Posterior cingulate gyrus (tissue), 11 donors: ENCODE measurements at places on chromosomes 11 and 22.

DNA sequence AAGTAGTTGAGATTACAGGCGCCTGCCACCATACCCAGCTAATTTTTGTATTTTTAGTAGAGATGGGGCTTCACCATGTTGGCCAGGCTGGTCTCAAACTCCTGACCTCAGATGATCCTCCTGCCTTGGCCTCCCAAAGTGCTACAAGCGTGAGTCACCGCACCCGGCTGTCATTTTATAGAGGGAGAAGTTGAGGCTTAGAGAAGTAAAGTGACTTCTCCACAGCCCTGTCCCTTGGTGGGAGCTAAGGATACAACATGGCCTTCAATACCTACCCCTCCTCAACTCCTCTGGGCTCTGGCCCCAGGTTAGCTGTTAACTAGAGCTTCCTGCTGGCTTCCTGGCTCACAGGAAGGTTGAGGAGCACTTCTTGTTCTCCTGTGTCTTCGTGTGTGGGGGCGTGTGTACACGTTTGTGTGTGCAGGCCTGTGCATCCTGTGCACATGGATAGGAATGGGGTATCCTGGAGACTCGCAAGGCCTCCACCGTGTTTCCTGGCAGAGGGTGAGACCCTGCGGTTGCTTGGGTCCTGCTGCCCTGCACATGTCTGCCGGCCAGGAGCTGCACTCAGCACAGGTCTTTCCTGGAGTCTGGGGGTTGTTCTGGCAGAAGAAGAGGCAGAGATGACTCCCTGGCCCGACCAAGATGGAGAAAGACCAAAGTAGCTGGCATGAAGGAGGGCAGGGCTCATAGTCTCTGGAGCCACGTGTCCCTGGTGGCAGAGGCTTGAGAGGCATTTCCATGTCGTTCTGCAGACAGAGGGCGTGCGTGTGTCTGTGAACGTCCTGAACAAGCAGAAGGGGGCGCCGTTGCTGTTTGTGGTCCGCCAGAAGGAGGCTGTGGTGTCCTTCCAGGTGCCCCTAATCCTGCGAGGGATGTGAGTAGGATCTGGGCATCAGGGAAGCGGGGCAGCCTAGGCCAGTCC lies 2.4 kb downstream of the SIDT2 start:
- DNase-seq, result peak; percentile 71

- no peak for DNase-seq
These were observed 343.1 kb upstream of the SYN3 start for GRCh38 chr22:33401291-33401690.

- DNase-seq, result no peak
These were observed 42.2 kb upstream of the CD44 start for GRCh38 chr11:35096723-35097122.

DNA sequence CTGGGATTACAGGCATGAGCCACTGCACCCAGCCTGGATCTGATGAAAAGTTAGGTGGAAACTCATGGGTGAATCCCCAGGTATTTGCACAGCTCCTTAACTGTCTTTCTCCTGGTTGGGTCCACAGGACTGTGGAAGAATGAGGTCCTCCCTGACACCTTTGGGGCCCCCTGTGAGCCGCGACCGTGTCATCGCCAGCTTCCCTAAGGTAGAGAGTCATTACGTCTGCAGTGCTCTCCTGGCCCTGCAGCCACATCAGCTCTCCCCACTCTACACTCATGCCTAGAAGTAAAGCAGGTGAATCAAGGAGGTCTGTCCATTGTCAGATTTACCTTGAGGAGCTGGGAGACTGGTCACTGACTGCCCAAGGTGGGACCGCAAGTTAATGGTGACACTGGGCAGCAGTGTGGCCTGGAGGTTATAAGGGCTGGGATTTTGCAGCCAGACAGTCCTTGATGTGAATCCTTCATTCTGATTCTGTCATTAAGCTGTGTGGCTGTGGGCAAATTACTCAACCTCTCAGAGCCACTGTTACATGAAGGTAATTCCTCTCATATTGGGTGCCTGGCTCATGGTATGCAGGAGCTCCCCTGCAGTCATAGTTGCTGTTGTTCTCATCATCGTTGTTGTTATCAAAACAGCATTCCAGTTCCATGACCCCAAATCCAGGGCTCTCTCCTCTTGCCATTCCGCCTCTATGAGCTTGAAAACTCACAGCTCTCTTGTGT lies 1.4 kb downstream of the RAB36 start:
- DNase-seq, result no peak
